ENCODE measurements at places on chromosomes 4 and X.

GRCh38 chrX:51461053-51462044, 35.0 kb downstream of the NUDT11 start:
- no peak for DNase-seq

DNA sequence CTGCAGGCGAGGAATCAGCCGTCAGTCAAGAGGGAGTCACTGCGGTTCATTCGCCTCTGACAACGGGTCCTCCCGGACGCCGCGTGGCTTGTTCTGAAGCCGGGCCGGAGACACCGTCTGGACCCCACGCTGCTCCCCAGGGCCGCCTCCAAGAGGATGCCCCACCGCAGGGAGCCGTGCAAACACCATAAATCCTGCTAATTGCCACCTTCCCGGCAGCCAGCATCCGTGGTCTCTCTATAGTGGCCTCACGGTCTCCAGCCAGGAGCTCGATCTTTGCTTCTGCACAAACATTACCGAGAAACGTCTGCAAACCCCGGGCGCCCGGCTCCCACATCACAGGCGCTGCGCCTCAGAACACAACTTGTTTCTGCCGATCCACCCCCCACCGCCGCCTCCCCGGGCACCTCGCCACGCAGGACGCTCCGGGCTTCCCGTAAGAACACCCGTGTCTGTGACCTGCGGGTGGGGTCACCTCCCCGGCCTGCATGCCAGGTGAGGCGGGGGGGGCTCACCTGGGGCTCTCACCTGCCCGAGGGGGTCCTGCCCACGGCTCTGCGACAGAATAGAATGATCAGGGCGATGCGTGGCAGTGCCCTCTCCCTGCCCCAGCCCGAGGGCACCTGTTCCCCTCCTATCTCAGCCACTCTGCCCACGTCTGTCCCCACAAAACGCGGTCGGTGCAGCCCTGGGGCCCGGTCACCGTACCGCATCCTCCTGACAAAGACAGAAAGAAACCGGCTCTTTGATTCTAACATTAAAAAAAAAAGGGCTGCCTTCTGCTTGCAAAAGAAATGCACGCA, 32.4 kb upstream of the PPP2R3B start:
- no peak for DNase-seq

DNA sequence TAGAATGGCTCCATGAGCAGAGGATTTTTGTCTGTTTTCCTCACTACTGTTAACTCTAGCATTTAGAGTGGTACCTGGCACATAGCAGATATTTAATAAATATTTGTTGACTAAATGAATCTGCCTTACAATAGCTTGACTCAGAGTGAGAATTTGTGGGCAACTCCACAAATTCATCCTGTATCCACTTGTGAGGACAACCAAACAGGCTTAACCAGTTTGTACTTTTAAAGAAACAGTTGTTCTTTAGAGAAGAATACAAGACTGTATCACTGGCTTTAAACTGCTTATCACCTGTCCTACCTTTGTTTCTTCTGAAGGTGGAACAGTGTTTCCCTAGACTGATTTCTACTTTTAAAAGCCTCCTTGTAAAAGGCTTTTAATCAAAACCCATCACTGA, 141.3 kb upstream of the SH3RF1 start:
- no peak for DNase-seq

DNA sequence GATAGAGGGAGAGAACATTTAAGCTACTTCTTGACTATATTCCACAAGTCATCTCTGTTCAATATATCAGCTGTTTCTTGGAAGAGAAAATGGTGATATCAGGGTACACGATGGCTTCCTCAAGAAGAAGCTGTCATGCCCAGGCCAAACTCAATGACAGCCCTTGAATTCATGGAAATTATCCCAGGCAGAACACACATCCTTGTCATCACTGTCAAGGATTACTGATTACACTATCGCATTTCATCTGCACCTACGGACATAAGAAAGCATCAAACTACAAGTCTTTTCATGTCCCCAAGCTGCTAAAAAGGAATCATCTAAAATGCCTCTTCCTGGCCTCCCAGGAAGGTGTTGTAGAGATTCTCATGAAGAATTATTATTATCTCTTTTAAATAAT, 165.2 kb upstream of the SLC7A11 start:
- no peak for DNase-seq

DNA sequence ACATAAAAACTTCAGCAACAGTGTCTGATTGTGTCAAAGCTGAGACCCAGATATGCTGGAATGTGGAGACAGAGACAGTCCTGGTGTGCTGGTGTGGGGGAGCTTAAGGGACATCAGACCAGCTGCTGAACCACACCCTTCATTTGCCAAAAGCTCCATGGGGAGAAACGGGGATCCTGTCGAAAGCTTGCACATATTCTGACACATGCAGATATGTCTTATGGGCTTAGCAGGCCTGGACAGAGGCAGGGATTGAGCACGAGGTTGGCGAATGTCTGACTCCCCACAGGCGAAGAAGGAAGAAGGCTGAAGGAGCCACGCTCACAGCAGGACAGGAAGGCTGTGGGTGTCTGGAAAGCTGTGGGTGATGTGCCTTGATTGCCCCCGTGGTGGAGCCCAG, 72.1 kb upstream of the ACSL1 start:
- DNase-seq = no peak

DNA sequence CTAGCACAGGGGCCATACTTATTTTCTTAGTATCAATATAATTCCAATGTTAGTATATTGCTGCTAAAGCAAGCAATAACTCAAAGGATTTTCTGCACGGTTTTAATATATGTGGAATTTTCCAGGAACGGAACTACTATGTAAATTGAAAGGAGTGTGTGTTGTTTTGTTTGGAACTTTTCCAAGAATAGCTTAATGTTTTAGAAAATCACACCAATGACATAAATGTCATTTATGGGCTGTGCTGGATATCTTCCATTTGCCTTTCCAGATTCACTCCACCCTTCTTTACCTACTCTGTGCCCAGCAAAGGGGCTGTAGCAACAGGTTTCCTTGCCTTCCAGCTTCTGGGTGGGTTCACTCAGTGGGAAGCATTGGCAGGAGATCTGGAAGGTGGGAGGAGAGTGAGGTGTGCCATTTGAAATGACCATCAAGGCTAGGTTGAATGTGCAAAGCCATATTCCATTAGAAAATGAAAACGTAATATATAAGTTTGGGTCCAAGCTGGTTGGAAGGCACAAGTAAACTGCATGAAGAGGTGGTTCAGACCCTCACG, 25.2 kb upstream of the ZFX start:
- DNase-seq = no peak

- no peak for DNase-seq
Measured at GRCh38 chr4:147325571-147325981, 155.3 kb upstream of the EDNRA start.

DNA sequence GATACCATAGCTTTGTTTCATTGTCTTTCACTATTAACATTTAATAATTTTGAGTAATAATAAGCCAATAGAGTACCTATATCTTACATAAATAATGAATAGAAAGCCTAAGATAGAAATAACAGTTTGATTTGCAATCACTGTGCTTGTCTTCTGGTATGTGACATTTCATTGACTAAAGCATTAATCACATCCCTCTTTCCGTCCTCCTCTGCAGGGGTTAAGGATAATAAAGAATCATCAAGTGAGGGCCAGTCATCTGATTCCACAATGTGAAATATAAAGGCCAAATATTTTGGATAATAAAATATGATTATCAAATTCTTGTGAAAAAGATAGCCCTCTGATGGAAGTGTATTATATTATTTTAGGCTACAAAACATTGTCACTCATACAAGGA, 2073.4 kb downstream of the ARAP2 start:
- no peak for DNase-seq

DNA sequence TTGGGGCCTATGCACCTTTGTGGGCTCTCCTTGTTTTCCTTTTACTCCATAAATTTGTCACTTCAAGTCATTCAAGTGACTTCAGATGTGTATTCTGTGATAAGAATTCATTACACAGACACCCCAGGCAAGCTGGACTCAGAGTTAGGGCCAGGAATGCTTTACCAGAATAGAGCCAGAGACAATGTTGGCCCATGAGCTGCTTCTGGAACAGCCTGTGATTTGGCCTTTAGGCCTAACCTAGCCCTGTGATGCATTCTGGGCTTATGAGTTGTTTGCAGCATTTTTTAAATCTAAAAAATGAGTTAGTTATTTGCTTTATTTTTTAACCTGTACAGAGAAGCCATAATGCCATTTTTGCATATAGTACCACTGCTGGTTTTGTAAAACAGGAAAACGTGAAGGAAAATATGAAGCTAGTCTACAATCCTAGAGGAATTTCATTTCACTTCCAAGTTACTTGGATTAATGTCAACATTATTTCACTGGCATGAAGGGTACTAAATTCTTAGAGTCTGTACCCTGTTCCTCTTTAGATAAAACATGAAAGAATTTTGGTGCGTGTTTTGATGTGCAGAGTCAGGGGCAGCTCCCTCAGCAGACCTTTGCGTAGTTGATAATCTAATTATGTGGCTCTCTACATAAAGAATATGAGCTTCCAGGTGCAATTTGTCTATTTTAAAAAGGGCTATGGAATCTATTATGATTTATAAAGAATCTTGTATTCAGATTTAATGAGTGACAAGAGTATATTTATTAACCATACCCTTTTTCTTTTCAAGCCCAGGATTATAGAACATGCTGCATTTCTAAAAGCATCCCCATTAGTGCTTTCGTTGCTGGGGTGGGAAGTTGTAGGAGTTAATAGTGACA, 84.7 kb downstream of the ARHGAP10 start:
- no peak for DNase-seq

- DNase-seq = no peak
Measured at GRCh38 chr4:119184128-119184527, 28.4 kb upstream of the USP53 start.

GRCh38 chr4:39614487-39615162, 24.0 kb downstream of the SMIM14 start:
- DNase-seq = no peak

- DNase-seq = no peak
Measured at GRCh38 chrX:124289443-124289842, 43.0 kb upstream of the TEX13D start.

- no peak for DNase-seq
Measured at GRCh38 chrX:69366183-69366582, 137.9 kb upstream of the NALF2 start.

DNA sequence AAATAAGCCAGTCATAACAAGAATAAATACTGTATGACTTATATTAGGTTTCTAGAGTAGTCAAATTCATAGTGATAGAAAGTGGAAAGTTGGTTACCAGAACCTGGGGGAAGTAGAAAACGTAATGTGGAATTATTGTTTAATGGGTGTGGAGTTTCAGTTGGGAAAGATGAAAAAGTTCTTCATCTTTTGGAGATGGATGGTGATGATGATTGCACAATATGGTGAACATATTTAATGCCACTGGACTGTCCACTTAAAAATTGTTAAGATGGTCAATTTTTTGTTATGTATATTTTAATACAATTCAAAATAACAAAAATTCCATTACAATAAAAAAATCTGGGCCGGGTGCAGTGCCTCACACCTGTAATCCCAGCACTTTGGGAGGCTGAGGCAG, 289.6 kb downstream of the ZIC3 start:
- no peak for DNase-seq

DNA sequence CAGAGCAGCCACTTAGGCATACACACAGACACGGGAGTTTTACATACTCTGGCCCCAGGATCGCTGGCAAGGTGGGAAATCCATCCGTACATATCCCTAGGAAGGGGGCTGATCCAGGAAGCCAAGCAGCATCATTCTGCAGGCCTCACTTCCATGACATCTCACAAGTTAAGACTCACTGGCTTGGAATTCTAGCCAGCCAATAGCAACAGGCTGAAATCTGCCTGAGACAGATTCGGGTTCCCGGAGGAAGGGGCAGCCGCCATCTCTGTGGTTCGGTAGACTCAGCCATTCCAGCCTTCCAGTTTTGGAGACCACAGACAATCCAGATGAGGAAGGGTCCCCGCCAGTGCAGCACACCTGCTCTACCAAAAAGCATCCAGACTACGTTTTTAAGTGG, 31.3 kb downstream of the SOWAHB start:
- no peak for DNase-seq

- DNase-seq = no peak
Measured at GRCh38 chrX:154603438-154604430, 15.3 kb downstream of the CTAG1B start.
